Stimulated activated CD8-positive, alpha-beta memory T cell treated with anti-CD3 and anti-CD28 coated beads, Interleukin-15, amount 100 ng/mL, for 1 hour (primary cell): ENCODE measurements at places on chromosomes 11 and 22.

DNA sequence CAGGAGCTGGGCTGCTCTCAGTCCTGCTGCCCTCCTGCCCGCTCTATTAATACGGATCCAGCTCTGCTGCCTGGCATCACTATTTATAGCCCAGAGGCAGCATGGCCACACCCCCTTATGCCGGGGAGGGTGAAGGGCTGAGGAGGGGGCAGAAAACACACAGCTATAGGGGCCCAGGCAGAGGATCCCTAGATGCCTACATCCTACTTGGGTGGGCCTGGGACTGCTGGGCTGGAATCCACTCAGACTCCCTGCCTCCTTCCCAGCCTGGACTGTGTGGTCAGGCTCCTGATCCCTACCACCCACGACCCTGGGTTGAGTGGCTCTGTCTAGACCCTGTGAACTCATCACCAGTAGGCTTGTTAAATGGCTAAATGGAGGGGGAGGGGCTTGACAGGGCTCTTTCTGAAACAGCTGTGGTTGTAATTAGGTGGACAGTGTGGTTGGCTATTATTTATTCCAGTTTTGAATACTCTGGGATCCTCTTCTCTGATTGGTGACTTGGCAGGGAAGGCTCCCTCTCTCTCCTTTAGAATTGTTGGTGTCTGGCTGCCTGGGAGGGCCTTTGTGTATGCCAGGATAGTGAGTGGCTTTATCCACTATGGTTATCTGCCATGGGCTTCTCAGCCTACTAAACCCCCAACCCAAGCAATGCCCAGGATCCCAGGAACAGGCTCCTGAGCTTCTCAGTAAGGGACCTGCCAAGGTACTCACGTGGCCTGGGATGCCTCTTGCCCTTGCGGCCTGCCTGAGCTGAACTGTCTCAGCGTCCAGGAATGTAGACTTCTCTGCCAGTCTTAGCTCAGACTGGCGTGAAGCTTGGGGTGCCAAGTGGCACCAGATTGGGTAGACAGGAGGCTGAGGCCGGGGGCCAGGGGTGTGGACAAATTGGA lies 15.2 kb downstream of the PHLDB1 start:
- no peak for DNase-seq

- DNase-seq = no peak
Observed at GRCh38 chr11:64409707-64410403, 50.9 kb downstream of the RPS6KA4 start.

GRCh38 chr11:34036456-34036855 lies 15.1 kb upstream of the CAPRIN1 start:
- no peak for DNase-seq

DNA sequence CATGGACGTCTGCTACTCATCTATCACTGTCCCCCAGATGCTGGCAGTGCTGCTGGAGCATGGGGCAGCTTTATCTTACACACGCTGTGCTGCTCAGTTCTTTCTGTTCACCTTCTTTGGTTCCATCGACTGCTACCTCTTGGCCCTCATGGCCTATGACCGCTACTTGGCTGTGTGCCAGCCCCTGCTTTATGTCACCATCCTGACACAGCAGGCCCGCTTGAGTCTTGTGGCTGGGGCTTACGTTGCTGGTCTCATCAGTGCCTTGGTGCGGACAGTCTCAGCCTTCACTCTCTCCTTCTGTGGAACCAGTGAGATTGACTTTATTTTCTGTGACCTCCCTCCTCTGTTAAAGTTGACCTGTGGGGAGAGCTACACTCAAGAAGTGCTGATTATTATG lies 9.2 kb upstream of the OR9Q2 start:
- no peak for DNase-seq

DNA sequence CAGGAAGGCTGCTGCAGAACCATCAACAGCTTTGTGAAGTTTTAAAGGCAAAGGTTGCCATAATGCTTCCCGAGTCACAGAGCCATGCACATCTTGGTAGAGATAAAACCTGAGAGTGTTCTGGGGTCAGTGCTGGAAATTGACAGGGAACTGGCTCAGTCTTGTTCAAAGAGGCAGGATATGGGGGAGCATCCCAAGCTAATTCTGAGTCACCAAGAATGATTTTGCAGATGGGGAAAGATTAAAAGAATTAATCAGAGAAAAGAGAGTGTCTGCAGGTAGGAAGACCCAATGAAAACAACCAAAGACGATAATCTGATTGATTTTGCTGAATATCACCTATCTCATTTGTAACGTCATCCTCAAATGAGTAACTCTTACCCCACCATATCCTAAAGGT lies 99.9 kb upstream of the CD44 start:
- no peak for DNase-seq

DNA sequence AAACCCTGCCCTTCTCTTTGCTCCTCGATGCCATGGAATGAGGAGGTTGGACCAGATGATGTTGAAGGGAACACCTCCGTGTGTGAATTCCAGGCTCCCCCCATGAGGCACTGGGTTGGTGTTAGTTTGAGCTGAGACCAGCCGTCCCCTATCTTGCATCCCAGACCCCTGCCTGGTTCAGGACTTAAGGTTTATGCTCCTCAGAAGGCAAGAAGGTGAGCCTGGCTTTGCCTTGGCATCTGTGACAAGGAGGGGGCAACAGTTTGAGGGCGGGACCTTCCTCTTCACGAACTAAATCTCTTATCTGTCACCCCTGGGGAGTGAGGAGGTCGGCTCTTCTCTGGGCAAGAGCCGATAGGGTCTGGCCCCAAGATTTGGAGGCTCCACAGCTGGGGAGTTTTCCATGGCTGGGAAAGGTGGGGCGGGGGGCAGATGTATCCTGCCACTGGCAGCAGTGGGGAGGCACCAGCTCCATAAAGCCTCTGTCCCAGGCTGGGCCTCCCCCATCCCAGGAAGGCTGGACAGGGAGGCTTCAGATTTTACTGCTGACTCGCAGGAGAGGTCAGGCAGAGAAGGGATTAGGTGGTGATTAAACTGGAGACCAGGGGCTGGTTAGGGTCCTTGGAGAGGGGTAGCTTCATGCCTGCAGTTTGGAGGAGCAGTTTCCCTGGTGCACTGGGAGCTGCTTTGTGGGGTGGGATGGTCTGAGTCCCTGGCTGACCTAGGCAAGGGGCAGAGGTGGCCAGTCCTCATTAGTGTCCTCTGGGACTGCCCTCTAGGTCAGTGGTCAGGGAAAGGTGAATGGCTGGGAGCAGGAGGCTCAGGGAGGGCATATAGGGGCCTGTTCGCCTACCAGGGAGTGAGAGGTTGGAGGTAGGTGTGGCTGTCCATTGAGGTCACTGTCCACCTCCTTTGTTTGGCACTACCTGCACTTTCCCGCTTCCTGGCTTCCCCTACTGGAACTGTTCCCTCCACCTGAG lies 1.1 kb downstream of the SEC14L2 start:
- no peak for DNase-seq

DNA sequence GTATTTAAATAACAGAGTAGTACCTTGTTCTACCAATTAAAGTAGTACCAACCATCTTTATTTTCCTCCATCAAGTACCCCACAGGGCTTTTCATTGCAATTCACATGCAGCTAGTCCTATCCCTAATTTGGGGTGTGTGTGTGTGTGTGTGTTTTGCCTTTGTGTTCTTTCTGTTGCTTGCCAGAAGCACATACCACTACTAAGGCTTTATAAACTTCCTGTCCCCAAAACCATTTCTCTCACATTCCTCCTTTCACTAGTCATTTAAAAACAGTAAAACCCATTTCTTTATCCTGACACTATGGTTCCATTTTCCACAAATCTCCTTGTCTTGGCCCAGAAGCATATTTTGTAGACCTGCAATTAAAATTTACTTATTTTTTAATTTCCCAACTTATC lies 54.6 kb downstream of the SLC36A4 start:
- DNase-seq = no peak

GRCh38 chr11:130580891-130581492 lies 132.5 kb downstream of the ADAMTS15 start:
- no peak for DNase-seq

- no peak for DNase-seq
Observed at GRCh38 chr22:42134100-42135020, 3.8 kb upstream of the CYP2D6 start.

GRCh38 chr11:131002145-131002544 lies 85.9 kb upstream of the SNX19 start:
- no peak for DNase-seq
